Left colon (tissue), 2 donors: ENCODE measurements at places on chromosomes 7 and 10. TPM values are rescaled to one million over a fixed set of nuclear protein-coding genes. Genes with fewer than 3 reads are reported as not detected.

GRCh38 chr7:134473861-134474291 is 15.0 kb upstream of the AKR1B1 start:
- no peak for DNase-seq

GRCh38 chr10:16950656-16951601 is 133.7 kb upstream of the RSU1 start:
- no peak for DNase-seq

- peak; percentile 86 for DNase-seq
Measured at GRCh38 chr7:512541-513311, 6.9 kb downstream of the PDGFA start.

DNA sequence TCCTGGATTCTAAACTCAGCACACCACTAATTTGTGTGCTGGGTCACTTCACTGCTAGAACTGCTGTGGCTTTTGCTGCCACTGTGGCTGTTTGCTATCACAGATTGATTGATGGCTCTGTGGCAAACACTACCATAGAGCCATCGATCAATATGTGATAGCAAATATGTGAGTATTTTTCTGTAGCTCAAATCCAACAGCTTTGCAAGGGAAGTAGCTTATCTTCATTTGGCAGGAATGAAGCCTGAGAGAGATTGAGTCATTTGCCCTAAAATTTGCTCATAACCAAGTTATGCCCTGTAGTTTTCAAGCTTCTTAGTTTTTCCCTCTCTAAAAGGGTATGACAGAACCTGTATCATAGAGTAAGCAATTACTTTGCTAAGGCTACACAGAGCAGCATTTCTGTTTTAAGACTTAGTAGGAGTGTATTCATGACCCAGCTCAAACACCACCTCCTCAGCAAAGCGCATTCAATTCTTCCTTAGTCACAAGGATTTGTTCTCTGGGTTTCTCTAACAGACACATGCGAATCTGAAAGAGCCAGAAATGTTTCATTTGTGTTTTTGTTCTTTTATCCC is 43.1 kb downstream of the MINPP1 start:
- DNase-seq, result no peak

DNA sequence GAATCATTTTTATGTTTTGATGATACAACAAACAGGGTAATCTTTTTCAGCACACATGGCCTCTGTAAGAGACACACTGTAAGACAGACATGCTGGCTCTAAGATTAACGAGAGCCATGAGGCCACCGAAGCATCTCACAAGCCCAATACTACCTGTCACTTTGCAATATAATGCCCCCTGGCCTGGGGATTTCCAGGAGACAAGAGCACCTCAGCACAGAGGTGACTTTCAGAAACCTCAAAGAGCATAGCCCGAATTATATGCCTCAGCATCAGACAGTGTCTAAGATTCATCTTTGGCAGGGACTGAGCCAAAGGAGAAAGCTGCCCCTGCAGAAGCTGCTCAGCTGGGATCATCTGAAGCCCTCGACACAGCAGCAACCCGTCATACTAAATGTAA is 44.2 kb upstream of the TMEM213 start:
- no peak for DNase-seq

- DNase-seq, result peak; percentile 58
Measured at GRCh38 chr7:27204851-27205322, 5.0 kb upstream of the HOXA13 start.

INMT gene
- 6.4 TPM for total RNA-seq
